ENCODE measurements at places on chromosomes 7 and 10. TPM values are rescaled to one million over a fixed set of nuclear protein-coding genes. Genes with fewer than 3 reads are reported as not detected.

DNA sequence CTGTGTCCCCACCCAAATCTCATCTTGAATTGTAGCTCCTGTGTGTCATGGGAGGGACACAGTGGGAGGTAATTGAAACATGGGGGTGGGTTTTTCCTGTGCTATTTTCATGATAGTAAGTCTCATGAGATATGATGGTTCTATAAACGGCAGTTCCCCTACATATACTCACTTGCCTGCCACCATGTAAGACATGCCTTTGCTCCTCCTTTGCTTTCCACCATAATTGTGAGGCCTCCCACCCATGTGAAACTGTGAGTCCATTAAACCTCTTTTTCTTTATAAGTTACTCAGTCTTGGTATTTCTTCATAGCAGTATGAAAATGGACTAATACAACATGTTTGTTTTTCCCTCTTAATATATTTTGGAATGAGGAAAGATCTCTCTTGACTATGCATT lies 24.5 kb upstream of the TBXAS1 start:
- DNase-seq, result no peak

DNA sequence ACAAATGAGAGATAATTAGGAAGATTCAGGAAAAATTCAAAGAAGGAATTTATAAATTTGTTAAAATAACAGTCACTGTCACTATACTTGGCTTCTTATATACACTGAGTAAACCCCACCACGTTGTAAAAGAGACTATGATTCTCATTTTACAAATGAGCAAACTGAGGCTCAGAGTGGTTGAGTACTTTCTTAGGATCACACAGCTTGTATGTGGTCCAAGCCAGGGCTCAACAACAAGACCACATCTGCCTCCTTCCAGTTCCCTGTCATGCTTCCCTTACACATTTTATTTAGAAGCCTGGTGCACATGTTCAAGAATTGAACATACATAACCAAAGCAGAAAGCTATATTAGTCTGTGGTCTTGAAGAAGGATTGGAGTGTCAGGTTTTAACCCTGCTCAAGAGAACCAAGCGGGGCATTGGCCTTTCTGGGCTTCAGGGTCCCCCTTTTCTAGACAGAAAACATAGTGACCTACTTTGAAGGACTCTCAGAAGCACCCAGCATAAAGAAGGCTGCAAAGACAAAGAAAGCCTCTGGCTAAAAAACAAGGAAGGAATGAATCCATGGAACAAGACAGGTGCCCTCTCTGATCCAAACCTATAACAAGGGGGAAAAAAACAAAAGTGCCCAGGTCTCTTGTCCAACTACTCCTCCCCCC lies 846 bp downstream of the MRLN start:
- DNase-seq, result no peak

DNA sequence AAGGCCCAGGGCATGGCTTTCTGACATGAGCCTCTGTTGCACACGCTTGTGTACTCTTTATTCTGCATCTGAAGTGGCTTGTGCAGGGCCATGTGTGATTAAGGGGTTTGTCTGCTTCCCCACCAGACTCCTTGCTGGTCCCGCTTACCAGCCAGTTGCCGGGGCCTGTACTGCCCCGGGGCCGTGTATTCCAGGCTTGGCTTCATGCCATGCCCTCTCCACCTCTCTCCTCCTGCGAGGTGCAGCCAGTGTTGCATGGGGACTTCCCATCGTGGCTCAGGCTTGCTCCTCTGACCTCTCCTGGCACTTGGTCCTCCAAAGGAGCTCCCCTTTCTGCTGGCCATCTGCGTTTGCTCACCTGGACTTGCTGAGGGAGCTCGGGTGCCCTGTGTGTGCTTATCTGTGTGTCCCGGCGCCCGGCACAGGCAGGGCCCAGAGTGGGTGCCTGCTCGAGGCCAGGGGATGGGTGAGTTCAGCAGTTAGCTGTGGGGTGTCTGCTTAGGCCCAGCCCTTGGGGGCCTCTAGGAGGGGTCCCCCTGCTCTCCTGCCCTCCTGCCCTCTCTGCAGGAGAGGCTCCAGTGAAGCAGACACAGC lies 11.0 kb upstream of the C10orf143 start:
- DNase-seq, result no peak

DNA sequence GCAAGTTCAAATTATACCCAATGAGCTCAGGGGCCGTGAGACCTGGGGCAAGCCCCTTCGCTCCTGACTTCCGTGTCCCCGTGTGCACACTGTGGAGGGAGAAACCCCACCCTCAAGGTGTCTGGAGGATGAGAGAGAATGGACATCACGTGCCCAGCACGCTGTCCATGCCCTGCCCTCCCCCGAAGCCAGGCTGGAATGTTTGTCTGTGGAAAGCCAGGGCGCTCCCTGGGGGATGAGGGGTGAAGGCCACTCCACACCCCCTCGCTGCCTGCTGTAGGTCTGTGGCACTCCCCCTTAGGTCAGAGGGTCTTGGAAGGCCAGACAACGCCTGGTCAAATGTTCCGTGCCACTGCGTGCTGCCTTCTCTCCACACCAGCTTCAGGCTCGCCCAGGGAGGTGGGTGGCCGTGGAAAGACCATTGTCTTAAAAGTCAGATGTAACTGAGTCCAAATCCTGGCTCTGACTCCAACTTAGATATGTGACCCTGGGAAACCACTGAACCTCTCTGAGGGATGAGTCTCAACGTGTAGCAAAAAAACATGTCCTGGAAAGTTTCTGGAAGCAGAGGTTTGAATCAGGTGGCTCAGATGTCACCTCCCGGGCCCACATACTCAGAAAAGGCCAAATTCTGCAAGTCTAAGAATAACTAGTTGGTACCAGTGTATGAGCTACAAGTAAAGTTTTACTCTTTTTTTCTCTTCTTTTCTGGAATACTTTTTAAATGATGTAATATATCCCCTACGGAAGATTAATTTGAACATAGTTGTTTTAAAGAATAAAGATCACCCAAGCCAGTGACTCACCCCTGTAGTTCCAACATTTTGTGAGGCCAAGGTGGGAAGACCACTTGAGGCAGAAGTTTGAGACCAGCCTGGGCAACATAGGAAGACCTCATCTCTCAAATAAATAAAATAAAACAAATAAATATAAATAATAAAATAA lies 24.9 kb downstream of the RCC1L start:
- no peak for DNase-seq

GRCh38 chr10:110352930-110353243 lies 48.2 kb upstream of the SMNDC1 start:
- no peak for DNase-seq

GRCh38 chr10:58291538-58292174 lies 22.7 kb downstream of the CISD1 start:
- peak; percentile 50 for DNase-seq

- no peak for DNase-seq
Observed at GRCh38 chr10:96614515-96614914, 27.7 kb upstream of the TM9SF3 start.

DNA sequence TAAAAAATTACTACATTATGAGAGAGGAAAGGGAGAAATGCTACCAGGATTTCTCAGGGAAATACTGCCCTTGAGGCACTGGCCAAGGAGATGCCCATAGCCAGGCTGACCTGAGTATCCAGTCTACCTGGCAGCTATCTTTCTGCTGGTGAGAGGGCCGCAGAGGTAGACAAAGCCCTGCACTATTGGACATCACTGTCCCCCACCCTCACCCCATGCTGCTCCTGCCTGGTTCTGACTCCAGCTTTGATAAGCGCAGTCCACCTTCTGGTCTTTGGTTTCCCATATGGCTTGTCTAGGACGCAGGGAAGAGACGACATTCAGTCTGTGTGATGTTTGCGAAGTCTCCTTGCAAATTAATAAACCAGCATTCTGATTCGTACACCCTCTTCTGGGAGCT lies 3.7 kb downstream of the ITPRIP start:
- DNase-seq, result no peak

- peak; percentile 18 for DNase-seq
Observed at GRCh38 chr10:62652114-62652513, 152.4 kb upstream of the ADO start.

DNA sequence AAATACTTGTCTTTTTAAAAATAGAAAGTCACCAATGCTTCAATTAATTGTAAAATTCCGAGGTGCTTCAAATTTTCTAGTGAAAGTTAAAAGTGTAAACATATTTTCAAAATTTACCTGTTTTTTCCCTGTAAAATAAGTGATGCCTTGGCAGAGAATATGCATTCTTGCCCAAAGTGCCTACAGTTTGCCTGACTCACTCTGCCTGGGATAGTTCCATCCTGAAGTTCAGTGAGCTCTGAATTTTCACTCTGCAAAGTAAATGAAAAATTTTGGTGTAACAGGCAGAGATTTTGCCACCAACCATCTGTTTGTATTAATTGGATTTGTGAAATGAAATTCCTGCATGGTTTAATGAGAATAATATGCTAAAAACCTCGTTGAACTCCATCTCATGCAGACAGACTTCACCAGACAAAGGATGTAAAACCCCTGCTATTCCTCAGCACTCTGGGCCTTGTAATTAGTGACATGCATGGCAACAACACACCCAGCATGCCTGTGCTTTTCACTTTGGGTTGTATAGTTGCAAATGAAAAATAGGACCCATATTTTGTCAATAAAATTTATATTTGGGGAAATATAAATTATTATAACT lies 117.4 kb upstream of the GNAI1 start:
- no peak for DNase-seq

DNA sequence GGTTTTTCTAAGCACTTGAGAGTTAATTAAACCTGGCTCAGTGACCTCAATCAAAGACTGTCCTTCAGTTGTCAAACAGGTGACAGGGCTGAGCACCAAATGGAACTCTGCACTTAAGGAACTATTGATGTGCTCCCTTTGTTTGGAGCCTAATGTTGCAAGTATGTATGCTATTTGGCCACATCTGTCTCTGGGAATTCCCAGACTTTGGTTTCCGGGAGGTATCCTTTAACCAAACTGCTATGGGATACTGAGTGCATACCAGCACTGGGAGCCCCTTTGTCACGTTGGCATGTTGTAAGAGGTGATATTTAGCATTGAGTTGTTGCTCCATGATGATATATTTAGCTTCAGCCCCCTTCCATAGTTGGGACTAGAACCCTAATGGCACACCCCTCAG lies 25.2 kb downstream of the ASZ1 start:
- no peak for DNase-seq

The CTNNA3 gene
- not detected for total RNA-seq

The C10orf62 gene
- not detected for total RNA-seq

Data from activated CD4-positive, alpha-beta T cell treated with anti-CD3 and anti-CD28 coated beads for 36 hours (primary cell).